Stimulated activated CD8-positive, alpha-beta memory T cell treated with anti-CD3 and anti-CD28 coated beads, Interleukin-7, amount 100 ng/mL, for 24 hours (primary cell): ENCODE measurements at places on chromosomes 12 and 14.

- no peak for DNase-seq
These were observed 99.3 kb downstream of the SINHCAF start for GRCh38 chr12:31226639-31227038.

GRCh38 chr12:40011775-40012129, 94.1 kb downstream of the SLC2A13 start:
- no peak for DNase-seq

GRCh38 chr12:107064243-107064642, 29.1 kb downstream of the CRY1 start:
- DNase-seq = no peak

DNA sequence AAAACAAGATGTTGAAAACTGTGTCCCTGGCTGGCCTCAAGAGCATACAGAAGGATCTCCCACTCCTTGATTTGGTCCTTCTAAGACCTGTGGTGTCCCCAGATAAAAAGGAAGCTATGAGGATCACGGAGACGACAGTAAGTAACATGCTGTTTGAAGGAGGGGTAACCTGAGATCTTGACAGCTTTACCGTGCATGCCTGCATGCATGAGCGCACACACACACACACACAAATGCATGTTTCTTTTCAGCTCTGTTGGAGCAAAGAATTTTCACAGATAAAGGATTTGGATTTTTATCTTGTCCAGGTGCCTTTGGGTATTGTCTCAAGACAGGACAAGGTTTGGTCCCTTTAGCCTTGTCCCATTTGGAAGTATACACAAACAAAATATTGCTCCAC, 411.6 kb upstream of the CCDC196 start:
- DNase-seq = no peak

- no peak for DNase-seq
These were observed 77.9 kb downstream of the SPRING1 start for GRCh38 chr12:116659771-116660481.

DNA sequence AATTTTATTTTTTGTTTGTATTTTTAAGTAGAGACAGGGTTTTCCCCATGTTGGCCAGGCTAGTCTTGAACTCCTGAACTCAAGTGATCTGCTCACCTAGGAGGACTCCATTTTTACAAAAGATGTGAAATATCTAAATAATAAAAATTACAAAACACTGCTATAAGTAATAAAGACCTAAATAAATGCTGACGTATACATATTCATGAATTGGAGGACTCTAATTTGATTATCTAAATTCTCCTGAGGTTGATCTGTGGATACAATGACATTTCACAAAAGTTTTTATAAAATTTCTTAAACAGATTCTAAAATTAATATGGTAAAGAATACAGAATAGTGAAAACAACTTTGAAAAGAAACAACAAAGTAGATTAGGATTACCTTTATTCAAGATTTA, 1224.0 kb downstream of the SLC16A7 start:
- no peak for DNase-seq

DNA sequence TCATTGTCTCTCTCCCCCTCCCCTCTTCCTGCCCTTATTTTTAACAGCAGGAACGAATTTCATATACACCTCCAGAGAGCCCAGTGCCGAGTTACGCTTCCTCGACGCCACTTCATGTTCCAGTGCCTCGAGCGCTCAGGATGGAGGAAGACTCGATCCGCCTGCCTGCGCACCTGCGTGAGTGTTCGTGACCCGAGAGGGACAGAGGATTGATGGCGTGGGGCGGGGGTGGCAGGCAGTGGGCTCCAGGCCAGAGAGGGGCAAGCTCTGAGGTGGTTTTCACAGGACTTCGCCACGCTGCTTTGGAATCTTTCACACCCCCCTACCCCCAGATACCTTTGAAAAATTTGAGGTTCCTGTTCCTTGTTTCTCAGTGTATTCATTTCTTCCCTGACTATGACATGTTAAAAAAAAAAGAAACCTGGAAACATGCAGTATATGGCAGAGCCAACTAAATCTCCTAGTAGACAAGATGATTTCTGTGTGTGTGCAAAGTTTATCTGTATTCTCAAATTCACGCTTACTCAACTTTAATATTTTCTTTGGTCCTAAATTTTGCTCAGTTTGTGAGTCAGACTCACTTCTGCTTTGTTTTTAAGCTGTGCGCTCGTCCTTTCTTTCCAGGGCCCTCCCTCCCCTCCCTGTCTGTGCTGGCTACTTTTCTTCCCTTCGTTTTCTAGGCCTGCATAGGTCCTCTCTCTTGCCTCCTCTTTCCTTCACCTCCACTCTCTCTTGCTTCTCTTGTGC, 103.1 kb downstream of the ETV6 start:
- no peak for DNase-seq

DNA sequence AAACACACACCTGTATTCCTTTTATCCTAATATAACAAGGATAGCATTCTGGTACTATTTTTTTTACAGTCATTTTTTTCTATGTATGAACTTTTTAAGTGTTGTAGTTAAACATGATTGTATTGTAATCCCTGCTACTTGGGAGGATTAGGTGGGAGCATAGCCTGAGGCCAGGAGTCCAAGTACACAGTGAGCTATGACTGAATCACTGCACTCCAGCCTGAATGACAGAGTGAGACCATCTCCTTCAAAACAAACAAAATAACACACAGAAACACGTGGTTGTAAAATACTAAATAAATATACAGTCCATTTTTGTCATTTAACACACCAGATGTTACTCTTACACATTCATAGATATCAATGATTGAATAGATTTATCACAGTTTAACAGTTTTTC, 56.9 kb downstream of the MAP4K5 start:
- DNase-seq = no peak
